ENCODE measurements at places on chromosomes 7 and 10. TPM values are rescaled to one million over a fixed set of nuclear protein-coding genes. Genes with fewer than 3 reads are reported as not detected.

RTKN2 gene
- 1.2 TPM for total RNA-seq

TFEC gene
- total RNA-seq: 0.16 TPM

SMKR1 gene
- 4.1 TPM for total RNA-seq

SORCS1 gene
- not detected for total RNA-seq

PRR15 gene
- not detected for total RNA-seq

Data from activated naive CD8-positive, alpha-beta T cell treated with anti-CD3 and anti-CD28 coated beads for 36 hours (primary cell).